ENCODE measurements at places on chromosomes 7 and 10.
A peak's percentile ranks its signal among the peaks of the same experiment; 100 is the strongest.

DNA sequence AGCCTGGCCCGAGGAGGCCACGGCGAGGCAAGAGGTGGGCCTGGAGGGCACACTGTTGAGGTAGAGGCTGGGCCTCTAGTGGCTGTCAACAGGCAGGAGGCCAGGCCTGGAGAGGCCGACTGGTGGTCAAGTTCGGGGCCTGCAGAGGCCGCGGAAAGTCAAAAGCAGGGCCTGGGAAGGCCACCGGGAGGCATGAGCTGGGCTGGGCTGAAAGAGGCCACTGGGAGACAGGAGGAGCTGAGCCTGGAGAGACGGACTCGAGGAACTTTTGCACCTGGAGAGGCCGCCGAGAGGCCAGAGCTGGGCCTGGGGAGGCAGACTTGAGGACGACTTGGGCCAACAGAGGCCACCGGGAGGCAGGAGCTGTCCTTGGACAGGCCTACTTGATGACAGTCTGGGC lies 321.2 kb downstream of the ZNF479 start:
- DNase-seq, result no peak

DNA sequence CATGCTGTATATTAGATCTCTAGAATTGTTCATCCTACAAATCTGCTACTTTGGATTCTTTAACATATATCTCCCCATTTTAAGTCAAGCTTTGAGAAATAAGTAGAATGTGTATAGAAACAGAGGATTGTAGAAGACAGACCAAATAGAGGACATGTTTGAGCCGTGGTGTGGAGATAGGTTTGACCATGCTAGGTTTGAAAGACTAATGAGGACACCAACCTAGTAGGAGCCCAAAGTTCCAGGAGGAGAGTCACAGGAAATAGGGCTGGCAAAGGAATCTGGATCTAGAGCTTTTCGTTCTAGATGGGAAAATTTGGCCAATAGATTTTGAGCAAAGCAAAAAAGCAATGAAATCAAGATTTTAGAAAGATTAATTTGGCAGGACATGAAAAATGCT lies 60.5 kb upstream of the TBX20 start:
- no peak for DNase-seq

DNA sequence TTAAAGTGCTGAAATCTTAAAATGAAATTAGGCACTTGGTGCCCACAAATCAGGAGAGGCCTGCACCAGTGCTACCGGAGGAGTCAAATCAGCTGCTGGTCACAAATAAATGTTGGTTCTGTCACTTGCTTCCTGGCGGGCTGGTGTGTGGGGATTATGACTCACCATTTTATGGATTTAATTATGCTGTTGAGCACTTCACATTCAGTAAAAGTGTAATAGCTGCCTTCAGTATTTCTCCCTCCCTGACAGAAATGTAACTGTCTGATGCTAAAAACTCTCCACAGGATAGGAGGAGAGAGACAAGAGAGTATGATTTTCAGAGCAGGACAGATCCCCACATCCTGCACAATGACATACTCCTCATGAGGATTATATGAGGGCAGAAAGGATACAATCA lies 186.0 kb downstream of the JAZF1 start:
- DNase-seq, result no peak

GRCh38 chr7:105807448-105807762 lies 69.0 kb downstream of the ATXN7L1 start:
- DNase-seq, result no peak

DNA sequence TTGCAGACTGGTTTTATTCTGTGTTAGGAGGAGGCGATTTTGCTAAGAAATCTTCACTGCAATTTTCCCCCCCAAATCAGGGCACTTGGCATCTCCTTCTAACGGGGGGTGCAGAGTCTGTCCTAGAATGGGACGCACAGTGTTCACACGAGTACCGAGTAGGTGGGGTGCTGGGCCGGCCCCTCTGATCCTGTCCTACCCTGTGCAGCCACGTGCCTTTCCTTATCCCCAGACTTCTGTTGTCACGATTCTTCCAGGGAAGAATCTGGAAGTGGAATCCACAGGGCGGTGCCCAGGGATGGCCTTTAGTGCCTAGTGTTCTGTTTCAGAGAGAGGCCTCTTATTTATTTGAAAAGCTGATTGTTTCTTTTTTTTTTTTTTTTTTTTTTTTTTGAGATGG lies 16.4 kb downstream of the CUX1 start:
- DNase-seq, result no peak

DNA sequence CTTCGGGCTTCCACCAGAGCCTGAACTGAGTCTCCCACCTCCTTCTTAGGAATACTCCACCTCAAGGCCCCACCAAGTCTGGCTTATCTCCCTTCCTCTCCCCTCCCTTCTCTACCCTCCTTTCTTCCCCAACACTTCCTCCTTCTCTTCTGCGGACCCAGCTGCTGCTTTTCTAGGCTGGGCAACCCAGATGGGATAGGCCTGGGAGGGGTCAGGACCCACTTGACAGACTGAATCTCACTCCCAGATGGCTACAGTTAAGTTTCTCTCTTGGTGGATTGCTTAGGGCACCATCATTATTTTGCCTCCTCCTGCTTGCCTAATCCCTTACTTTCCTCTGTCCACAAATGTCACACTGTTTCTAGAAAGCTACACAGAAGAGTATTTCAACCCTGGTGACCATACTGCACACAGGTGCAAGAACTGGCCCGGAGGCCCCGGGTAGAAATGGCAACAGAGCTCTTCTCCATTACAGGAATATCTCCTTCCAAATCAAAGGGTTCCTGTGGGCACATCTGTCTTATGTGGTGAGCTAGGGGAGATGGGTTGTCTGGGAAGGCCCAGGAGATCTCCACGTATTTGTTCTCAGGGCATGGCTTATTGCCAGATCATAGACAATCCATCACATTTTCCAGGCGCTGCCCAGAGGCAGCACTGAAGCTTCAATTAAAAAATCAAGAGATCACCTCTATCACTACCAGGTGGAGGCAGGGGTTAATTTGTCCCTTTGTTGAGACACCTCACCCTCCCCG lies 5.1 kb upstream of the HOXA11 start:
- DNase-seq, result no peak

DNA sequence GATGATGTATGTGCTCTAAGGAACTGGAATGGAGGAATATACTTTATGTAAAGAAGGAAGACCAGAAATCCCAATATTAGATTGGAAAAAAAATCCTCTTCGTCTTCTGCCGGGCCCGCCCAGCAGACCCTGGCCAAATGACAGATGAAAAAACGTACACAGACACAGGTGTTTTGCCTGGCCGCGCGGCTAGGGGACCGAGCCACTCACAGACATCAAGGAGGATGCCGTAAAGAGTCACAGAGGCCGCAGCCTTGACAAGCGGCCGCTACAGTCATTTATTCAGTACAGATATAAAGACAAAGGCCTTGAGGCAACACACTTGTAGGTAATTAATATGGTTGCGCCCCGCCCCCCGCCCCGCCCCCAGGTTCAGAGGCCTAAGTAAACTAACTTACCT lies 594.1 kb downstream of the GRM8 start:
- no peak for DNase-seq

DNA sequence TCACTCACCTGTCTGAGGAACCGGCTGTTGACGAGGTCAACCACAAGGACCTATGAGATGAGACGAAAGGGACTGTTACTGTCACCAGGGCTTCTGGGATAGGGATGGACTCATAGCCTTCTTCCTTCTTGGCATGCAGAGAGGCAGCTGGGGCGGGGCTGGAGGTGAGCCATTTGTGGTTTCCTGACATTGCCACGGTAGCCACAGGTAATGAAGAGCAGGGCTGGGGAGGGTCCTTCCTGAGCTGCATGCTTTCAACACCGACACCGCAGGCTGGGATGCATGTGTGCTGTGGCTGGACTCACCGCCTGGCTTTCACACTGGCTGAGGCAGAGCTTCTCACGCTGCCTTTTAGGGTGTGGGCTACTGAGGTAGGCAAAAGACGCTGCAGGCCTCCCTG lies 46.4 kb upstream of the MKRN1 start:
- DNase-seq, result no peak

GRCh38 chr7:12653518-12653917 lies 33.9 kb upstream of the ARL4A start:
- DNase-seq, result no peak

GRCh38 chr10:59266321-59266720 lies 89.9 kb downstream of the PHYHIPL start:
- DNase-seq, result no peak

GRCh38 chr7:122485856-122486255 lies 181.3 kb upstream of the FEZF1 start:
- no peak for DNase-seq

GRCh38 chr10:505419-505818 lies 184.0 kb downstream of the DIP2C start:
- DNase-seq, result no peak

DNA sequence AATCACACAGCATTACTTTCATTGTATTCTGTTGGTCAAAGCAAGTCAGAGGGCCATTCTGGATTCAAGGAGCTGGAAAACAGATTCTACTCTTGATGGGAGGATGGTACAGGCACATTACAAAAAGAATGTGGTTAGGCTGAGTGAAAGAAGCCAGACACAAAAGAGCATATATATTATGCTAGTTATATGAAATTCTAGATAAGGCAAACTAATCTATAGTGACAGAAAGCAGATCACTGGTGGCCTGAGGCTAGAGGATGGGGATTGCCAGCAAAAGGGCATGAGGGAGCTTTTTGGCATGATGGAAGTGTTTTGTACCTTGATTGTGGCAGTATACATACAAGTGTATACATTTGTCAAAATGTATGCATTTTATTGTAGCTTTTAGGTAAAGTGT lies 96.8 kb downstream of the SPAG6 start:
- no peak for DNase-seq

DNA sequence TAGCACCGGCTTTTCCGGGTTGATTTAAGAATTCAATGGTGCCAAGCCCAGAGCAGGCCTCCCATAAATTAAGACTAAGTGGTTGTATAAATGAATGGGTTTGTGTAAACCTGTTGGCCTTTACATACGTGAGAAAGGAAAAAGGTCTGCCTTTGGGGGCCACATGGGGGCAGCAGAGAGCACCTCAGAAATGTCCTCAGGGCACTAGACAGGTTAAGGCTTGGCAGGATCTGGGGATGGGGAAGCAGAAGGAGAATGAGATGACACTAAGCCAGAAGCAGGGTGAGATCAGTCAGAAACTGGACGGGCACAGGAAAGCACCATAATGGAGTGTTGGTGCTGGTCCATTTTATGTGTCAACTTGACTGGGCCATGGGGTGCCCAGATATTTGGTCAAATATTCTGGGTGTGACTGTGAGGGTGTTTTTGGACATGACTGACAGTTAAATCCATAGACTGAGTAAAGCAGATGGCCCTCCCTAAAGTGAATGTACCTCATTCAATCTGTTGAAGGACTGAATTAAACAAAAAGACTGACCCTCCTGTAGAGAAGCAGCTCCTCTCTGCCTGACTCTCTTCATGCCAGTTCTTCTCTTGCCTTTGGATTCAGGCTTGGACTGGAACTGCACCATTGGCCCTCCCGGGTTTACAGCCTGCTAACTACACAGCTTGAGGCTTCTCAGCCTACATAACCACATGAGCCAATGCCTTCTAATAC lies 58.9 kb downstream of the FRMPD2 start:
- DNase-seq, result no peak

- no peak for DNase-seq
These were observed 89.0 kb upstream of the PRPS1L1 start for GRCh38 chr7:18116661-18117060.

GRCh38 chr10:76643511-76643911 lies 994.1 kb downstream of the KCNMA1 start:
- DNase-seq, result no peak

GRCh38 chr10:103395754-103396066 lies 565 bp downstream of the ATP5MK start:
- no peak for DNase-seq

GRCh38 chr10:11397980-11398580 lies 213.4 kb downstream of the USP6NL start:
- DNase-seq, result no peak

GRCh38 chr7:11830582-11831155 lies 1.3 kb downstream of the THSD7A start:
- no peak for DNase-seq

DNA sequence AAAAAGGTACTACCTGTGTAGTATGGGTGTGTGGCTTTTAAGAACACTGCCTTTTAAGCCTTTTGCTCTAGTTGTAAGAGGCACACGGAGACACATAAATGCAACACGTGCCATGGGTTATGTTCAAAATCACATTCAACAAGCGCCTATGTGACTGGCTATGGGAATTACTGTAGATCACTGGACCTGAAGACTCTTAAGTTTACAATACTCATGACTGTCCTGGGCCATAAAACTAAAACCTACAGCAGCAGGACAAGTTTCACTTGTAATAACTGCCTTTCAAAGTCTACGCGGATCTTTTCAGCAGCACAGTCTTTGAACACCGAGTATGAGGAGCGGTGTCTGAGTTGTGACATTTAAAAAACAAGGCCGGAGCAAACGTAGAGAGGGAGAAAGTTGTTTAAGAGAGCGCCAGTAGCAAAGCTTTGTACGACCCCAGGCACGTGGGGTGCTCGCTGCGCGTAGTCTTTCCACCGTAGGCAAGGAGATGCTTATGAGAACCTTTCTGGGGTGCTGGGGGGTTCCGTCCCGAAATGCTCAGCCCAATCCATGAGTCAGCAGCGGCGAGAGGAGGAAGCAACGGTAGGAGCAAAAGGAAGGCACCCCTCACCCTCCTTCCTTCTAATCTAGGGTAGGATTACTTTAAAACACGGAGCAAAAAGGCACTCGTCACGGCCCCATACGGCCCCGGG lies 662 bp downstream of the DNAJC2 start:
- DNase-seq, result peak; percentile 6

GRCh38 chr10:33382216-33382600 lies 47.7 kb upstream of the NRP1 start:
- DNase-seq, result no peak

GRCh38 chr7:157514306-157514705 lies 177.5 kb downstream of the DNAJB6 start:
- DNase-seq, result no peak

- no peak for DNase-seq
These were observed 6.4 kb downstream of the DPY19L1 start for GRCh38 chr7:35030848-35031247.

DNA sequence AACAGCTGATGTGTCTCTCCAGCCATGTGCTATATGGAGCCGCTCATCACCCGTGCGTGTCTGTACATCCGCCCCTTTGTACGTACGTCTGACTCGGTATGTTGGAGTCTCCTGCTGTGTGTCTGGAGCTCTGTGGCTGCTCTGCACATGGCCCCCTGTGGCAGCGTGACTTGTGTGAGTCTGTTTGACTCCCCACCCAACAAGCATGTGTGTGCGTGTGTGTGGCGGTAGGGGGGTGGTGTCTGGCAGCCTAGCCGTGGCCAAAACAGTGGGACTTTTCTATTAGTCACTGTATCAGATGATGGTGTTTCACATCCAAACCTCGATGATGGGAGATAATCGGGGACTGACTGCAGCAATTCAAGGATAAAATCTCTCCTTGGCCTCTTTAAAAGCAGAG lies 94.1 kb downstream of the COL13A1 start:
- no peak for DNase-seq

DNA sequence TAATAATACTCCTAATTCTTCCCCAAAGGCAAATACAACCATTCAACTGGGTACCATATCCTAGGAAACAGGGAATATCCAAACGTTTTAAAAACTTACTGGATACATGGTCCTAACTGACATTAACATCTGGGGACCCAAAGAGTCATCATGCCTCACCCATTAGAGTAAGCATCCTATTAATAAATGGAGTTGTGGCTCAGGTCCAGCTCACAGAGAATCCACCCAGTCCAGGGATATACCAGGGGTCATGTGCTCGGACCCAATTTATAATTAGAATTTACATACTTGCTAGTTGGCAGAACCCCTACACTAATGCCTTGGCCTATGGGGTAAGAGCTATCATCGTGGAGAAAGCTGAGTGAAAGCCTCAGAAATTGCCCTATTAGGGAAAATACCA lies 670.0 kb downstream of the XPNPEP1 start:
- no peak for DNase-seq

GRCh38 chr7:155581954-155582353 lies 35.6 kb upstream of the CNPY1 start:
- no peak for DNase-seq

All from stimulated activated CD8-positive, alpha-beta memory T cell treated with anti-CD3 and anti-CD28 coated beads, Interleukin-15, amount 100 ng/mL, for 24 hours (primary cell).